ENCODE measurements at places on chromosomes 13 and 19. TPM values are rescaled to one million over a fixed set of nuclear protein-coding genes. Genes with fewer than 3 reads are reported as not detected.

- DNase-seq = no peak
Measured at GRCh38 chr13:95921485-95921884, 131.7 kb downstream of the UGGT2 start.

DNA sequence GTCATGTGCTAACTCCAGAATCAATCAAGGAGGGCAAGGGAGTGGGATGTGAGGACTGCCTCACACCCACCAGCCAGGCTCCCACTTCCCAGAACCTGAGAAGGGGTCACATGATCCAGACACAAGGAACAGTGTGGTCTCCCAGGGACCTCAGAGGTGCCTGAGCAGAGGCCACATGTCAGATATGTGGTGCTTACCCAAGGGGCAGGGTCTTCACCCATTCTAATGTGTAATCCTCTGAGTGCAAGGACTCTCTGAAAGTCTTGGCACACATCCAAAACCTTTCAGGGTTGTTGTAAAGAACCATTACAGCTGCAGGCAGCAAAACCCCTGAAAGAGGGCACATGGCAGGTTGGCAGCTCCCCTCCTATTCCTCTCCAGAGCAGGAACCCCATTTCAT, 656.6 kb downstream of the UQCRFS1 start:
- DNase-seq = no peak

- DNase-seq = no peak
Measured at GRCh38 chr13:113854238-113855011, 9.5 kb downstream of the GAS6 start.

DNA sequence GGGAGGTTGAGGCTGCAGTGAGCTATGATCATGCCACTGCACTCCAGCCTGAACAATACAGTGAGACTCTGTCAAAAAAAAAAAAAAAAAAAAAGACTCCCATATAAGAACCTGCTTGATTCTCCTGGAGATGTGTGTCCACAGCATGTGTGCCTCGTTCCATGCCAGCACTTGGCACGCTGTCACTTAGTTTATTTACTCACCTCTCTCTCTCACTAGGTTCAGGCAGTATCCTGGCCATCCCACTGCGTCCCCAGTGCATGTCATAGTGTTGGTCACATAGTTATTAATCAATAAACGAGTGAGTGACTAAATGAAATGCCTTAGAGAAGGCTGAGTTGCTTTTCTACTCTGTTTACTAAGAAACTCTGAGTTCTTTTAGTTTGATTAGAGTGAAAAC, 79.1 kb upstream of the GPR12 start:
- no peak for DNase-seq

DNA sequence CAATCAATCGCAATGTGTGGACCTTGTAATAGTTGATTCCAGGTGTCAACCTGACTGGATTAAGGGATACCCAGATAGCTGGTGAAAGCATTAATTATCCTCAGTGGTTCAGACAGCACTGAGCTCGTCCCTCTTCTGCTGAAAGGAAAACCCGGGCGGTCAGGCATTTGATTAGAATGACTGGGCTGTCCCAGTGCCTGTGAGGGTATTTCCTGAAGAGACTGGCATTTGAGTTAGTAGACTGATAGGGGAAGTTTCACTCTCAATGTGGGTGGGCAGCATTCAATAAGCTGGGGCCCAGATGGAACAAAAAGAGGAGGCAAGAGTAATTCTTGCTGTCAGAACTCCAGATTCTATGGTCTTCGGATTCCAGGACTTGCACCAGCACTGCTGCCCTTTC, 31.9 kb downstream of the KPNA3 start:
- DNase-seq = no peak

GRCh38 chr13:73754241-73754640, 380.0 kb downstream of the KLF12 start:
- DNase-seq = no peak

- DNase-seq = no peak
Measured at GRCh38 chr19:43315851-43316250, 37.6 kb upstream of the CD177 start.

The ZNF490 gene
- 6.4 TPM for polyA plus RNA-seq
